ENCODE measurements at places on chromosomes 4 and X.

DNA sequence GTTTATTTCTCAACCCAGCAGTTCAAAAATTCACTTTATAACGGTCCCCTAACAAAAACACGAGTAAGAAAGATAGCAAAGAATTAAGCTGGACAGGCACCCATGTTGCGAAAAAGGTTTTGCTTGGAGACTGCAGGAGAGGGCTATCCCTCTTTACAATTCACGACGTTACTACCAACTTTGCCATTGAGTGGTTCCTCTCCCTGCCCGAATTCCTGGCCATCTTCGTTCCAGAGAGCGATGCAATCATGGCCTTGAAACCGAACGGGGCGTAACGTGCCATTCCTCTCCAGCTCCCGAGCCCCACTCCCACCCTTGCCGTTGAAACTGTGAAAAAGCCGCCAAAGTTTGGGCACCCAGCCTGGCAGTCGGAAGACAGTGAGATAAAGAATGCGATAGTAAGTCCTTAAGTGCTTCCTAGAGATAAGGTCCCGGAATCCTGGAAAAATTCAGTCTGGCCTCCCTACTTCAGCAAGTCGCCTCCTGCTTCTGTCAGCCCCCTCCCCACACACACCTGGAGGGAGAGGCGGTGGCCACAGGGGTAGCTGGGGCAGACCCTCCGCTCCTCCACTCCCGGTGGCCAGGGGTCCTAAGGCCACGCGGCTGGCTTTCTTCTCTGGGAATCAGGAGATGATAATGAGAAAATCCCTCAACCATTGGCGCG lies 65.2 kb downstream of the FBXO8 start:
- no peak for DNase-seq

GRCh38 chrX:136204571-136204970 lies 46.6 kb downstream of the MAP7D3 start:
- no peak for DNase-seq

DNA sequence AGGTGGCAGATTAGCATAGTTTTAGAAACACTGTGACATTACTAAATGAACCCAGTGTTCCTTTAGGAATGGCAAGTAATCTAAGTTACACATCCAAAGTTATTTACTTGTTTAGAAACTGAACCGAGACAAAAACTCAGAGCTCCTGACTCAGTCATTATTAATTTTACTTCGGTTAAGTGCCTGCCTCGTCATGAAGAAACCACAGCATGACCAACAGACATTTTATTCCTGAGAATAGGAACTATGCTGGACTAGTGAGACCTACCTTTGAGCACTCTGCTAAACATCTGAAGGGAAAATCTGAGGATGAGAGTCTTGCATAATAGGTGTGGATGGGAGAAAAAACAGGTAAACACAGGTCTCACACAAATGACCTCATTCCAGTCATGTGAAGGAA lies 2.5 kb downstream of the BEX1 start:
- no peak for DNase-seq

GRCh38 chrX:24097741-24098260 lies 43.0 kb downstream of the EIF2S3 start:
- no peak for DNase-seq

GRCh38 chrX:1524874-1525582 lies 12.0 kb downstream of the P2RY8 start:
- DNase-seq = no peak

GRCh38 chrX:150752124-150752523 lies 58.9 kb downstream of the MTMR1 start:
- no peak for DNase-seq

DNA sequence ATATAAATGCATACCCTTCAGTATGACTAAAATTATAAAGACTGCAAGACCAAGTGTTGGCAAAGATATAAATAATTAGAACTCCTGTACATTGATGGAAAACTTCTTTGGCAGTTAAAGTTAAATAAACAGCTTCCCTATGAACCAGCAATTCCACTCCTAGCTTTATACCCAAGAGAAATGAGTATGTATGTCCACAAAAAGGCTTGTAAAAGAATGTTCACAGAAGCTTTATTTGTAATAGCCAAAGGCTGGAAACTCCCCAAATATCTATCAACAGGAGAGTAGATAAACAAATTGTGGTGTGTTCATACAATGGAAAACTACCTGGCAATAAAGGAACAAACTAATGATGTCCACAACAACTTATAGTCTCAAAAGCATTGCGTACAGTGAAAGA lies 184.8 kb downstream of the AMELX start:
- no peak for DNase-seq

GRCh38 chr4:155707251-155707650 lies 40.6 kb downstream of the GUCY1A1 start:
- DNase-seq = no peak

DNA sequence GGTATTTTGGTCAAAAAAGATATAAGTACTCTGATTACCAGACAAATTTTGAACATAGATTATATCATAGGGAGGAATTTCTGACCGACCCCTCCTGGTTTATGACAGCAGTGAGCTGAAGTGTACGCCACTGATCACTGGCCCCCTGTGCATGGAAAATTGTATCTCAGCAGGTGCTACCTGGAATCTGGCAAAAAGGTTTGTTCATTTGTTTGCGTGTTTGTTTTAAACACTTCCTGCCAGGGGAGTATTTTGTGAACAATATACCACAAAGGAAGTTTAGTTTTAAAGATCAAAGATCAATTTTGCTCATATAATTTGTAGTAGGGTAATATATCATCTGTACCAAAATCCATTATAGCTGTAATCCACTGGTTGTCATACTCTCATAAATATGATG lies 219.7 kb upstream of the TENM3 start:
- DNase-seq = peak; percentile 56

DNA sequence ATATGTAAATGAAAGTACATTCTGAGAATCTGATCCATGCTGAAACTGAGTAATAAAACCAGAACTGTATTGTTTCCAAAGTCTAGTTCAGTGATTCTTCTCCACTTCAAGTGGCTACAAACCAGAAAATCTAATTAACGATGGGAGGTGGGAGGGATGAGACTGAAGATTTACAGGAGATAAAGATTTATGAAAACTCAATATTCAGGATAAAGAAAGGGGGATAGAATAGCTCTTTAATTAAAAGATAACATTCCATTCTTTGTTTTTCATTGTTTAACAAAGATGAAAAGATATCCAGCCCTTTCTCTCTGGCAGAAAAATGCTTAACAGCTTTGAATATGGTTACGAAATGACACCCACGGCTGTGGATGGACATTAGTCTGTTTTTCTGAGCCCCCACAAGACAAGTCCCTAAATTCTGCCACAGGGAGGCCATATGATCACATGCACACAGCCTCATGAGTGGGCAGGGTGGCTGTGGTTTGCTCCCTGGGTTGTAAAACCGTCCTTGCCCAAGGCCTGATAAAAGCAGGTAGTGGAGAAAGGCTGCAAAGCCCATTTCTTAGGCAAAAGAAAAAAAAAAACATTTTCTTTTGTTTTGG lies 36.4 kb downstream of the TMEM150C start:
- DNase-seq = no peak

- no peak for DNase-seq
These were observed 1345.2 kb downstream of the FSTL5 start for GRCh38 chr4:160818571-160818970.

GRCh38 chr4:16133406-16133805 lies 49.6 kb upstream of the PROM1 start:
- DNase-seq = no peak

GRCh38 chrX:135185795-135186443 lies 14.7 kb upstream of the CT55 start:
- no peak for DNase-seq

- no peak for DNase-seq
These were observed 580 bp downstream of the NAF1 start for GRCh38 chr4:163166041-163166579.

DNA sequence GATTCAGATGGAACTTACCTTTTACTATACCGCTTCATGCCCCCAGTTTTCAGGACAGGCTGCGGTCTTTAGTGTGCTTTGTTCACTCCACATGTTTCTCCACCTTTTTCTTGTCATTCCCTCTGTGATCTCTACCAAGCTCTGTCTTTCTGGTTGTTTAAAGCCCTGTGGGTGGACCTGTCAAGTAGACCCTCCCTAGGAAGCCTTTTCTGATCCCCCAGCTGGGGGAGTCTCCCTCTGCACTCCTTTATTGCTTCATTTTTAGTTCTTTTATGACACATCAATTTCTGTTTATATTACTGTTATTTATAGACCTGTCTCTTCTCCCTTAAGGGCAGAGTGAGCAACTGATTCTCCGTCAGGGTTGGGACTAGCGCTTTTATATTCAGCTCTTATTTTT lies 150.2 kb downstream of the C4orf33 start:
- DNase-seq = no peak

DNA sequence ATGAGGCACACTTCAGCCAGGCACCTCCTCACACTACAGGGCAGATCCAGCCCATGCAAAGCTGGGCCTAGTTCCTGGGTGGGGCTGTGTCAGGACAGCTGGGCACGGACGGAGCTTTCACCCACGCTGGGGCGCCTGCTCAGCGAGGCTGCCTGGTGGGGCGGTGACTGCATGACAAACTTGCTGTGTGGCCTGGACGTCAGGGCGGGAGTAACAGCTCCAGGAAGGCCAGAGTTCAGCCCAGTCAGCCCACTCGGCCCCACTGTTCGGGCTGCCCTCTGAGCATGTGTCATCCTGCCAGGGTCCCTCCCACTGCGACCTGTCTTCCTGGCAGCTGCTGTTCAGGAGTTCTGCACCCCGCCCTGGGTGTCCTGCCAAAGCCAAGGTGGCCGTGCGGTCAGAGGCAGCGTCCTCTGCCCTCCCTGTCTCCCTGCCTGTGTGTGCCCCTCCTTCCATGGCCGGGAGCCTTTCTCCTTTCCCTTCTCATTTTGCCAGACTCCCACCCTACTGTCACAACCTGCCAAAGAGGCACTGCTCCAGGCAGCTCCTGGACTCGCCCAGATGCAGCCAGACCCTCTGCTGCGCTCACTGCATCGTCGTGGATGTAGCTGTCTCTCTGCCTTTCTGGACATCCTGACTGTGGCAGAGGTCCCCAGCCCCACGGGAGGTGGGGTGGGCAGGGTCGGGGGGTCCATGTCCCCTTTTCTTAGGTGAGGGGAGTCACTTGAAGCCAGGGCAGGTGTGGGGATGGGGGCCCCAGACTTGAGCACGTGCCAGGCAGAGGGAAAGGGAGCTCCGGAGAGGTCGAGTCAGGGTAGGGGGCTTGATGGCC lies 33.0 kb upstream of the KIAA0232 start:
- peak; percentile 11 for DNase-seq

DNA sequence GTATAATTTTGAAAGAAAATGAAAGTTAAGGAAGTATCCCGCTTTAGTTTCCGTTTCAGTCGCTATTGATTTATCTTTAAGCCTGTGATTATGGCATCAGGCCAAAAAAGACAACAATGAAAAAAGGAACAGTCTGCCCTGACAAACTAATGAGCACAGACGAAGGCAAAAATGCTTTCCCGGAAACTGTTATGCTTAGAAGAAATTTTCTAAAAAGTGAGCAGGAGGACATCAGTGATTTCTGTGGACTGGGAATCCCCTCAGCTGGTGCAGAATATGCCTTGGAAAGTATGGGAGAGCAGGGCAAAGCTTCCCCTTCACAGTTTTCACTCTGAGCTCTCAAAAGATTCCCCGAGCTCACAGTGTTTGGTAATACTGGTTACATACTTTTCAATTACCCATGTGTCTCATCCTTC lies 5.1 kb upstream of the CXCL10 start:
- DNase-seq = peak; percentile 16

DNA sequence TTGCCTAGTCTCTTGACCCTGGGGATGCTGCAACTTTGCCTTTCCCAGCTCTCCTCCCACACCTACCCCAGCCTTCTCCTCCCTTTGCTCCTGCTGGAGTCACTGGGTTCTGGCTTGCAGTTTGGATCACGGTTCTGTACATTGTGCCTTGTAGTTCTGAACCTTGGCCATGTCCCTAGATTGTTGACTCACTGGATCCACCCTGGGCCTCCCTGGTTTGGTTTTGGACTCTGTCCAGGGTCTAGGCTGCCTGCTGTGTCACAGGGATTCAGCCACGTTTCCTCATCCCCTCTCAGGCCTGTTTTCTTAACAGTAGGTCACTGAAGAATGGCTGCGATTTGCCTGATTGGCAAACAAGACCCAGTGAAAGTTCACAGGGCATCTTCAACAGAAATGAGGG lies 11.5 kb upstream of the GABRE start:
- DNase-seq = no peak

GRCh38 chr4:110287130-110287529 lies 88.7 kb upstream of the ELOVL6 start:
- DNase-seq = no peak

GRCh38 chr4:145935253-145936141 lies 3.1 kb downstream of the ZNF827 start:
- no peak for DNase-seq

- no peak for DNase-seq
These were observed 10.0 kb upstream of the SPCS3 start for GRCh38 chr4:176309772-176310171.

GRCh38 chr4:75229806-75230570 lies 284.2 kb downstream of the RCHY1 start:
- no peak for DNase-seq

DNA sequence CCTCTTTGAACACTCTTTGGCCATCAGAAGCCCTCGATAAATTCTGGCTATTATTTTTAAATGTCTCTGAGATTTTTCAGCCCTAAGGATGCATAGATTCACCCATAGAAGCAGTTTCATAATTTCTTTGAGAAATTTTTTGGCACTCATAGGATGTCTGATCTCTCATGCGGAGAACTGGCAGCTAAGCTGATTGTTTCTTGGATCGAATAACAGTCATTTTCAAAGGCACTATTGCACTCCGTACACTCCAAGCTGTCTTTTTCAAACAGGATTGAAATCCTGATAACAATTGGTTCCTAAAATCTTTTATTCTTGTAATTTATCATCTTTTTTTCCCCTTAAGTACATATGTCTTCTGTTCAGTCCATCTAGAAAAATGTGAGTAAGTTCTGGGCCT lies 411.9 kb downstream of the SPOCK3 start:
- no peak for DNase-seq

DNA sequence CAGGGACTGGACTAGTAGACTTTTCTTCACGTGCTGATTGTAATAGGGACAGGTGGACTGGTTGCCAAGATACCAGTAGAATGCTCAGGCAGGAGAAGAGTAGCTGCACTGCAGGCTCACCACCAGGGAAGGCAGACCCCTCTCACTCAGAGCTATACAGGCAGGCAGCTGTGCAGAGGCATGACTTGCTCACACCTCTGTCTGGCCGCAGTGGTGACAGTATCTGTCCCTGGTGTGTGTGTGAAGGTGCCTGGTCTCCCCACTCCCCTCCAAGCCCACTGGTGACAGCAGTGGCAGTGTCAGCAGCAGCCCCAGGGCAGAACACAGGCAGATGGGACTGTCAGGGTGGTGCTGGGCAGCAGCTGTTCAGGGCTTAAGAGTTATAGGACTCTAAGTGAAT lies 140.7 kb downstream of the RPS6KA6 start:
- DNase-seq = no peak

DNA sequence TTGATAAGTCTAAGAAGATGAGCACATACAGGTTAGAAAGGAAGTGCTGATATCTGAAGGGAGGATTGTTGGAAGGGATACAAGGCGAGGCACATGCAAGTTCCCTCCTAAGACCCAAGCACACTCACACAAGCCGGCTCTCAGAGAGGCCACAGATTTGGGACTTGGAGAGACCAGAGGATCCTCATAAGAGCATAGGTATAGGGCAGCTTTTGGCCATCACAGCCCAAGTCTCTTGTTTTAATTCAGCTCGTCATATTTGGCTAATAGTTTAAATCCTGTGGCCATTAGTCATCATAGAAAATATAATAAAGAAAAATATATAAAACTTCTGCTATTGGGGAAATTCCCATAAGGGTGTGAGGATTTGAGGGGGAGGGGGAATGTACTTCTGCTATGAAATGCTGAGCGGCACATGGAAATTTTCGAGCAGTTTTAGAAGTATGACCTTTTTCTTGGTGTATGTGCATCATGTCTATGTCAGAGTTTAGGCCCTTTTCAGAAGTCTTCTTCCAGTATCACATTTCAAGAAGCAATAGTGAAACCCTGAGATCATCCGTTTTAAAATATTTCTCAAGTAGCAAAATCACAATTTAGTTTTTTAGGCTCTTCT lies 97.7 kb downstream of the NFKB1 start:
- no peak for DNase-seq
